GF-D8 (cell line): ENCODE measurements at places on chromosomes 16 and 17.

- no peak for DNase-seq
Observed at GRCh38 chr16:70378869-70379493, 32.3 kb downstream of the DDX19A start.

DNA sequence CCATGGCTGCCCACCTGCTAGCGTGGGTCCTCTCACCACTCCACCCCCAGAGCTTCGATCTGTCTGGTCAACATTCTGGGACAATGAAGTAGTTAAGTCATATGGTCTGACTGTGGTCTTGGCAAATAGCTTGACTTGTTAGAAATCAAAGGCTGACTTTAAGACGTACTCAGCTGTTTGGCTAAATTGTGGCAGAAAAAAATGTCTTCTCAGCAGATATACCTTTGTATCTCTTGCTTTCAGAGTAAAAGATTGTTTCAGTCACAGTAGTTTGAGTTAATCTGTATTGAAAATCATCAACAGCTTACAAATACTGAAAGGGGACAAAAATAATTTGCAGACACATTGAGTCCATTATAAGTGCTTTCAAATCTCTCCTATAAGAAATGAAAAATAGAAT lies 2.1 kb upstream of the ZNF267 start:
- DNase-seq = no peak

- DNase-seq = no peak
Observed at GRCh38 chr17:66865151-66865550, 30.2 kb downstream of the CACNG5 start.

- DNase-seq = no peak
Observed at GRCh38 chr17:62866471-62866870, 58.4 kb upstream of the MARCHF10 start.

DNA sequence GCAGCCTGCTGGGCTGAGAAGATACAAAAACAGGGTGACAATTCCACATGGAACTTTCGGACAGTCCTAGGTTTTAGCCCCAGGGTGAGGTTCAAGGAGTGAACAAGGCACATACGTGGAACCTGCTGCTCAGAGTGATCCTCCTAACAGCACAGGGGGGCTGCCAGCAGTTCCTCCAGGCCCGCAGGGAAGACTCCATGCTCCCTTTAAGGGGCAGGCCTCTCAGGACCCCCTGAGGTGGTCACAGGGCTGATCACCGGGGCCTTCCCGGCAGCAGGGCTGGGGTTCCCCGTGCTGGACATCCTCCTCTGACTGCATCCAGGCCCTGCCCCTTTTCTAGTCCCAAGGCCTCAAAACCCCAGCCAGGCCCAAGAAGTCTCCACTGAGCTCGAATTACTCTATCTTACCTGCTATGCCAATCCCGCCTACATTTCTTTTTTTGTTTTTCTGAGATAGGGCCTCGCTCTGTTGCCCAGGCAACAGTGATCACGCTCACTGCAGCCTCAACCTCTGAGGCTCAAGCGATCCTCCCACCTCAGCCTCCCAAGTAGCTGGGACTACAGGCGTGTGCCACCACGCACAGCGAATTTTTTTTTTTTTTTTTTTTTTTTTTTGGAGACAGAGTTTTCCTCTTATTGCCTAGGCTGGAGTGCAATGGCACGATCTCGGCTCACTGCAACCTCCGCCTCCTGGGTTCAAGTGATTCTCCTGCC lies 10.4 kb downstream of the CANT1 start:
- DNase-seq = no peak

DNA sequence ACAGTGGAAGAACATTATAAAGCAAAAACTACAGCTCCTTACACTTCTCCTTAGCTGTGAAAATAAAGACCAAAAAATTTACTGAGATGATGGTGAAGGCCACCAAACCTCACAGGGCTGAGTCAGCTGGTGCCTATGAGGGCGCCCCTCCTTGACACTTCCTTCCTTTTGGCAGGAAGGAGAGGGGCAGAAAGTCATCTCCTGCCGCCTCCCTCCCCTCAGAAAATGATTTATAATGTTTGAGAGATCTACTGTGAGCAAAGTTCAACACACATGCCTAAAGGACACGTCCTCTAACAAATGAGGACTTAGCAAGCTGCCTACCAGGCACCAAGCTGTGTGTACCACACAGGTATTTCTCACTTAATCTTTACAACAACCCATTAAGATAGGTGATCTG lies 245.7 kb downstream of the PRKCA start:
- no peak for DNase-seq

GRCh38 chr16:73565925-73566324 lies 518.0 kb upstream of the ZFHX3 start:
- no peak for DNase-seq

GRCh38 chr17:3528880-3529511 lies 28.6 kb downstream of the TRPV3 start:
- DNase-seq = no peak

- DNase-seq = no peak
Observed at GRCh38 chr17:81334391-81334901, 39.3 kb upstream of the SLC38A10 start.

GRCh38 chr17:81274471-81274855 lies 20.6 kb downstream of the SLC38A10 start:
- no peak for DNase-seq
